ENCODE measurements at places on chromosomes 7 and 10.
A peak's percentile ranks its signal among the peaks of the same experiment; 100 is the strongest.

DNA sequence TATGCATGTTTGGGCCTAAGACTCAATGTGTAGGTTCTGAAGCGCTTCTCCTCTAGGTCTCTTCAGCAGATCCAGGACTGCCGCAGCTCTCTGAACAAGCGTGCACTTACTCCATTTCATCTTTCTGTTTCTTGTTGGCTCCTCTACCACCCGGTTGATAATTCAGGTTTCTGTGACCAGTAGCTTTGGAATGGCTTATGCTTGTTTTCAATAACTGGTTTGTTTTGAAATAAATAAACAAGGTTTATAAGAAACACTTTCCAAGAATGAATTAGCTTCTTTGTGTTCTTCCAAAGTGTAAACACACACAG lies 1.5 kb downstream of the MDFIC start:
- no peak for DNase-seq

GRCh38 chr7:98189559-98189958 lies 21.7 kb upstream of the BHLHA15 start:
- DNase-seq, result no peak

DNA sequence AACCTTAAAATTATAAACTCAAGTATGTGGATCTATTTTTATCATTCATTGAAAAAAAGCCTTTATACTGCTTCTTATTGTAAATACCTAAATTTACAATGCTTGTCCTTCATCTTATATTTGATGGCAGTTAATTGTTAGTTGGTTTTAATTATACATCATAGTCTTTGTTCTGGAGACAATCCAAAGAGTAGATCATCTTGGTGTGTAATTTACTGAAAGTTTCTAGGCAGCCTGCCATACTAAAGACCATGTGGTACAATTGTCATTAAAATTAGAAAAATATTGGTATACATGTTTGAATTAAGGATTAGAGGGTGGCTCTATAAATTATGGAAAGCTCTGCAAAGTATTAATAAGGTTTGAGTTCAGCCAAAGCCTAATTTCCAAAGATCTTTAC lies 231.4 kb downstream of the KCND2 start:
- no peak for DNase-seq

DNA sequence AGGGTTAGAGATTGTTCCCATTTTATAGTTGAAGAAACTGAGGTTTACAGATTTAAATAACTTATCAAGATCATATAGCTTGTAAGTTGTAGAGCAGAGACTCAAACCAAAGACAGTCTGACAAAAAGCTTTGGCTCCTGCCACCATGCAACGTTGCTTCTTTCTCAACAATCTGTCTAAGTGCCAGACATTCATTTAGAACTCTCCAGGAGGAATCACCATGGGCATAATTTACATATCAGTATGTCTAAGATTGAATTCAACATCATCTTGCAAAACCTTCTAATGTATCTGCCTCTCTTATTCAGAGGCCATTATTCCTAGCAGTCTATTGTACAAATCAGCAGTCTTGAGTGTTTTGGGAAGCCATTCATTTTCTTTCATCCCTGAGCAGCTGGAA lies 163.5 kb upstream of the PLXDC2 start:
- DNase-seq, result no peak

DNA sequence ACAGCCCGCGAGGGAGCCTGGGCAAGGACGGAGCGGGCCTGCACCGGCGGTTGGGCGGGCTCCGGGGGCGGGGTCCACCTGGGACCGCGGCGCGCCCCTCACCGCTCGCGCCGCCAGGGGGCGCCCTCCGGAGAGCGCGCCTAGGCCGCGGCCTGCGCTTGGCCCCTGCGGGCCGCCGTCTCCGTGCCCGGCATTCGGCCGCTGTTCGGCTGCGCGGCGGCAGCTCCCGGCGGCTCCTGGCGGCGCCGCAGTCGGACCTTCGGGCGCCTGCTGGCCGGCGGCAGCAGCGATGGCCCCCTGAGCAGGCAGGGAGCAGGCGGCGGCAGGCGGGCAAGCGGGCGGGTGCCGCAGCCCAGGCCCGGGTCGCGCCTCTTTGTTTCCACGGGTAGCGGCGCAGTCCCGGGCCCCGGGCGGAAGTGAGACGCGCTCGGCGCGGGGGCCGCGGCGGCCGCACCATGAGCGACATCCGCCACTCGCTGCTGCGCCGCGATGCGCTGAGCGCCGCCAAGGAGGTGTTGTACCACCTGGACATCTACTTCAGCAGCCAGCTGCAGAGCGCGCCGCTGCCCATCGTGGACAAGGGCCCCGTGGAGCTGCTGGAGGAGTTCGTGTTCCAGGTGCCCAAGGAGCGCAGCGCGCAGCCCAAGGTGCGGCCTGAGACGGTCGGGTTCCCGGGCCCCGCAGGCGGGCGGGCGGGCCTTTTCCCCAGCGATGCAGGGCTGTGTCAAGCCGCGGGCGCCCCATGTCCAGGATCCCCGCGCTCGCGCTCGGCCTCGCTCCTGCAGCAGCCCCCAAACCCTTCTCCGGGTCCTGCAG lies at the start of gene INTS15:
Gene INTS15, plus strand, starts transcription at position 193 of the 816 bp plus-strand sequence. Its CDS starts 263 bp downstream, at position 456.
- peak; percentile 93 for DNase-seq

DNA sequence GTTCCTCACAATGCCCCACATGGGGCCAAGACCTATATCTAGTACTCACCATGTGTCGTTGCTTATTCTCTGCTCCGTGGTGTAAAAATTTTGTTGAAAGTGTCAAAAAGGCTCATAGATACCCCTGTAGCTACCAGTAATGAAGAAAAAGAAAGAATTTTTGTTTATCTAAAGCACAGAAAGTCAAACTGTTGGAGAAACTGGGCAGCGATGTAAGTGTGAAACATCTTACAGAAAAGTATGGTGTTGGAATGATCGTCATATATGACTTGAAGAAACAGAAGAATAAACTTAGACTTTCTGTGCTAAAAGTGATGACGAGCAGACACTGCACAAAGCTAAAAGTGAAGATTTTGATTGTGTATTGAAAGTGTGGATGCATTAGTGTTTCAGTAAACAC lies 626.6 kb upstream of the GHITM start:
- DNase-seq, result no peak

DNA sequence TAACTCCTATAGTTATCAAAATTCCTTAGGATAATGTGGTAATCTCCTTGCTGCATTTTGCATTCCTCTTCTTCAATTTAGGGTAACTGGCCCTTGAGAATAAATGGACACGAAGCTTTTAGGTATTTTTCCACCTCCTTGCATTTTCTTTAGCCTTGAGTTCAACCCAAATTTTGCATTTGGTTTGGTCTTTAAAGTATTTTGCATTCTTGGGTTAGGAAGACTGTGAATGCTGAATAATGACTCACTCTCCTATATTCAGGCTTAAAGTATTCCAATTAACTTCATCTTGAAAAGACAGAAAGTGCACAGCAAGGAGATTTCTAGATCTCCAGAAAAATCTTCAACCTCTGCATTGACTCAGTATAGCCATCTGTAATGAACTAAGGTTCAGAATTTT lies 47.3 kb downstream of the TFPI2 start:
- DNase-seq, result no peak

All from hindlimb muscle (tissue), 1 donor.